ENCODE measurements at places on chromosomes 7 and 10.

GRCh38 chr7:13988731-13989125, 738 bp downstream of the ETV1 start:
- DNase-seq = no peak

DNA sequence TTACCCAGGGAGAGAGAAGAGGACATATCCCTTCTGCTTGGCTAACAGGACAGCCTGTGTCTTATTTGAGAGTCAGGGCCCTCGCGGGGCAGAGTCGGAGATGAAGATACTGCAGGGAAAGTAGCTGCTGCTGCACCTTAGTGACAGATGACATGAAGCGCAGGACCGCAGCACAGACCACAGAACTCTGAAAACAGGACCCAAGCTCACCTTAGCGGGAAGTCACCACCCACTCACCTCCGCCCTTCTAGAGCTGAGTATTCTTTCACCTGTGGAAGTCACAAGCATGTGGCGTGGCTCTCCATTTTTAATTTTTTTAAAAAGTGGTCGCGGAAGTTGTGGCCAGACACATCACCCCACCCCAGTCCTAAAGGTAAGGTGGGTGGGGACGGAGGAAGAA, 191.4 kb downstream of the FAM107B start:
- peak; percentile 60 for DNase-seq

DNA sequence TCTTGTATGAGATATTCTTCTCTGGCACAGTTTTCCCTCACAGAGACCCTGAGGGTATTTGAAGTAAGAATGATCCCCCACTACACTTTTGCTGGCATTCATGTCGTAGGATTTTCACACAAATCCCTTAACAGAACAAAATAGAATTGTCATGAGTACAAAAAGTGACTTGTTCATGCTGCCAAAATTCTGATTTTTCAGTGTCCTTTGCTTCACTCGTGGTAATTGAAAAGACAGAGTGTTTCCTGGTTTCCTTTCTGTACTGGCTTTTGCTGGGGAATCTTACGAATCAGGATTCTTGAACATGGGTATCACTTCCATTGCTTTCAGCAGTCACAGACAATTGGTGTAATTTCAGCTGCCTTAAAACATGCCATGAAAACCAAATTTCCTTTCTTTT, 756.3 kb downstream of the REEP3 start:
- DNase-seq = no peak

DNA sequence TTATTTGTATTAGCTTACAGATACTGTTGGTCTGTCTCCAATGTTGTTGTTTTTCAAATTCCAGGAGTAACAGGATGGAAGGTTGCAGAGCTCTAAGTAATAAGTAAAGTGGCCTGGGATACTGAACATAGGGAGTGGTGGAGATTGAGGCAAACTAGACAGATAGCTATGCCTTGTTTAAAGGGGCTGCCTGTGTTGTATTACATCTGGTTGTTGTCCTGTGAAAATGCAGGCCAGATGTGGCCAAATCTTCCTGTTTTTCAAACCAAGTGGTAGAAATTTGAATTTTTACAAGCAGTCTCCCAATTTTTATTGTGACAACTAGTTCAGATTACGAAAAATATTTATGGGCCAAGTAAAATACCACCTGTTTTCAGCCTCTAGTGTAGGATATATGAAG, 33.5 kb downstream of the BICC1 start:
- no peak for DNase-seq

DNA sequence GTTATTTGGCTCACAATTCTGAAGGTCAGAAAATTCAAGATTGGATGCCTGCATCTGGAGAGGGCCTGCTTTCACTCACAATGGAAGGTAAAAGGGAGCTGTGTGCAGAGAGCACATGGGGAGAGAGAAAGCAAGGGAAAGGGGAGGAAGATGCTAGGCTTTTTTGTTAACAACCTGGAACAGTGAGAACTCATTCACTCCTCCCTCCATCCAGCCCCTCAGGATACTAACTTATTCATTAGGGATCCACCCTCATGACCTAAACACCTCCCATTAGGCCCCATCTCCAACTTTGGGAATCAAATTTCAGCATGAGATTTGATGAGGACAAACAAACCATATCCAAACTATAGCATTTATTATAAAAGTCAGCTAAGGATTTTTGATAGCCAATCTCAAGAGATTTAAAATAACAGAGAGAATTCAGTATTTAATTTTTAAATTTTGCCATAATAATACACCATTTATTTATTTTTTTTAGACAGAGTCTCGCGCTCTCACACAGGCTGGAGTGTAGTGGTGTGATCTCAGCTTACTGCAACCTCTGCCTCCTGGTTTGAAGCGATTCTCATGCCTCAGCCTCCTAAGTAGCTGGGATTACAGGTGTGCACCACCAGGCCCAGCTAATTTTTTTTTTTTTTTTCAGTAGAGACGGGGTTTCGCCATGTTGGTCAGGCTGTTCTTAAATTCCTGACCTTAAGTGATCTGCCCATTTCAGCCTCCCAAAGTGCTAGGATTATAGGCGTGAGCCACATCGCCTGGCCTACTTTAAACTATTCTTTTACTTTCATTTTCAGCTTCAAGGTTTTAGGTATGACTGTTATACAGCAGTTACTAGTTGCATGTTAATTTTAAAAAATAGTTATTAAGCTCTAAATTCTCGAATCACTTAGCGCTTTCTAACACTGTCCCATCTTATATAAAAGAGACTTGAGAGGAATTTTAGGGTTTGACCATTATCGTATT, 20.3 kb upstream of the ETV1 start:
- DNase-seq = no peak

GRCh38 chr10:72375585-72375984, 20.9 kb upstream of the DNAJB12 start:
- no peak for DNase-seq

DNA sequence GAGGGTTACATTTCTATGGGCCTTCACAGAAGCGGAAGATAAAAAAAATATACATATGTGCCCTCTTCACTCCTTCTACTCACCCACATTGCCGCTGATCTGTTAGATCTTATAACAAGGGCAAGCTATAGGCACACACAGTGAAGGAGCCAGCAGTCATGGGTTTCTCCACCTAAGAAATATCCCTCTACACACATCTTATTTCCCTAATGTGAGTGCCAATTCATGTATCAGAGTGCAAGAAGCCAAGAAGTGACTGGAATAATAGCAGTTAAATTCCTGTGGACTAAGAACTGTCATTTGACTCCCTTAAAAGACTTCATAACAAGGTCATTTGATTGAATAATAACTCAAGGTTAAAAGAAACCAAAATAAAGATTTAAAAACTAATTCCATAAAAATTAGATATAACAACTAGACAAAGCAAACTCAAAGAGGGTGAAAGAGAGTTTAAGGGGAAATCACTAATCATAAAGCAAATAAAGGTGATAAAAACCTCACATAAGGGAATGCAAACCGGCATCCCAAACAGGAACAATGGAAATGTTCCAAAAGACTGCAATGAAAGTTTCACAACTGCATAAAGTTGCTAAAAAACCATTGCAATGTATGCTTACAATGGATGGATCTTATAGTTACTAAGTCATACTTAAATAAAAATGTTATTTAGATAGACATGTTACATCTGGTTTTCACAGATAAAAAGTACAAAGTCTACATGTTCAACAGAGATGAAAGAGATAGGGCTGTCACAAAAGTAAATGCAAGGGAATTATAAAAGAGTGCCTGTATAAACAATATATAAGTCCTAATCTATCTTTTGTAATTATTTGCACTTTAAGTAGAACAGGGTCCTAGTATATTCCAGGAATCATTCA, 42.8 kb downstream of the ARHGAP21 start:
- DNase-seq = no peak

GRCh38 chr7:66153691-66154090, 39.0 kb downstream of the CRCP start:
- DNase-seq = no peak

DNA sequence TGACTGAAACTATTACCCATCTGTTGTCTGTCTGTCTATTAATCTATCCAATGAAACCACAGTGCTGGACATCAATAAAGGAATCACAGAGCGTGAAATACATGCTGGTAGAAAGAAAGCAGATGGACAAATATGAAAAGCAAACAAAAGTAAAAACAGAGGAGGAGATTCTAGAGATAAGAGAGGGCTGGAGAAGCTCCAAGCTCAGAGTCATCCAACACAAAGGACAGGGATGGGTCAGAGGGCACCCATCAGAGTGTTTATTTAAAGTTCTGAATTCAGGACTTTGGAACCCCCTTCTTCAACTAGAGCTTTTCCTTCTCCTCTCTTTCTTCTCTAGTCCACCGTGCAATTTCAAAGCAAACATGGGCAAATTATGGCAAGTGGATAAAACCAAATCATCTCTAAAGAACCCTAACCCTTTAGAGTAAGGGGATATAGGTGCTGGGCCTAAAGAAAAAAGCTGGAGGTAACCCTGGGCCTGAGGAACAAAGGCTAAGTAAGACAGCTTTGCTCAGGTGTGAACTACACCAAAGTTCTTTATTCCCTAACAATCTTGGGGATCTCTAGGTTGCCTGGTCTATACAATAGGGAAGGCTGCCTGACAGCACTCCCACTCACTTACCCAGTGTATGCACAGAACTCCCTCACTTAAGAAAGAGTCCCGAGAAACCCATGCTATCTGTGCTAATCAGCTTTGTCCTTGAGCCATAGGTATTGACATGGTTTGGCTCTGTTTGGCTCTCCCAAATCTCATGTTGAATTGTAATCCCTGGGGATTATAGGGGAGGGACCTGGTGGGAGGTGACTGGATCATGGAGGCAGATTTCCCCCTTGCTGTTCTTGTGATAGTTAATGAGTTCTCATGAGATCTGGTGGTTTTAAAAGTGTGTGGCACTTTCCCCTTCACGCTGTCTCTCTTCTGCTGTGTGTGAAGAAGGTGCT, 97.0 kb downstream of the BAMBI start:
- DNase-seq = no peak

DNA sequence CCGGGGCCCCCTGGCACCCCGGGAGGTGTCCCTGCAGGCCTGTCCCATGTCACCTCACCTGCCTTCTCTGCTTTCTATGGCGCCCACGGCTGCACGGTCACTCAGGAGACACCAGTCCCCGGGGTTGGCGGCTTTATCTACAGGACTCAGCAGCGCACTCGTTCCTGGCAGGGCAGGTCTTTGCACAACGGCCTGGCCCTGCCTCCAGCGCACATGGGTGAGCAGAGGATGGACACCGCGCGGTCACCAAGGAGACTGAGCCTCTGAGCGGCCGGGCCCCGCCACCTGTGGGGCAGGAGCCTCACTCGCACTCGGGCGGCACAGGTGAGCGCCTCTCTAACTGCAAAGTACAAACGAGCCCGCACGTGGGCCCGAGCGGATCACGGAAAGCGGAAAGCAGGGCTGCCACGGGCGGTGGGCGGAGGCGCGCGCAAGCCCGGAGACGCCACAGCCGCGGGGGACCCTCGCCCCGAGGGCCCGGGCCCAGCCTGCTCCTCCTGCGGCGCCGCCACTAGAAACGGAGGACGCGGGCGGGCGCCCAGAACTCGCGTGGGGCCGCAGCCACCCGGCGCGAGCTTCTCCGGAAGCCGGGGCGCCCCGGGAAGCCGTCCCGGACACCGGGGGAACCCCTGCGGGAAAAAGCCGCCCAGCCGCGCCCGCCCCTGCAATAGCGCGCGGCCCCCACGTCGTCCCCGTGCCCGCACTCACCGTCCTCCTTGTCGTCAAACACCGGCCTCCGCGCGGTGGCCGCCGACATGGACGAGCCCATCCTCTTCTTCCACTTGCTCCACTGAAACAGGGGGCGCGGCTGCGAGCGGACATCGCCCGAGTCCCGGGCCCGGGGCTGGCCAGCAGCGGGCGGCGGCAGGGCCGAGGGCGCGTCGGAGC, 642 bp downstream of the STK32C start:
- no peak for DNase-seq

DNA sequence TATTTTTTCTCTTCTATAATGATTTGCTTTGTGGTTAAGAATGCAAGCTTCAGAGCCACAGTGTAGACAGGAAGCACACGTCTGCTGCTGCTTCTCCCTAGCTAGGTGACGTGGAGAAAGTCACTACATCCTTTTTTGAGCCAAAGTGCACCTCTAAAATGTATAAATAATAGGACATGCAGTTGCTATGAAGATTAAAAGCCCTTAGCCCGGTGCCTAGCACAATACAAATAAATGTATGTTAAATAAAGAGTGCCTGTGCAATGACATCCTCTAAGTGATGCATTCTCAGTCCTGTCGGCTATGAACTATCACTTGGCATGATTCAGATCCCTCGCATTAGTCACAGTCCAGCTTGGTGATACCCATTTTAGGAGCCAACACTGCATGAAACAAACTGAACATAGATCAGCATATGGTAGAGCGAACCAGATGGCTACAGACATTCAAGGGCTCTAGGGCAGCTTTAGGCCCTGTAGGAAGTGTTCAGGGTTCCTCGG, 4.8 kb upstream of the TRDMT1 start:
- DNase-seq = no peak

Measured in stimulated activated CD8-positive, alpha-beta memory T cell treated with anti-CD3 and anti-CD28 coated beads, Interleukin-2, amount 100 ng/mL, for 1 hour (primary cell).